ENCODE measurements at places on chromosomes 11 and 22.

DNA sequence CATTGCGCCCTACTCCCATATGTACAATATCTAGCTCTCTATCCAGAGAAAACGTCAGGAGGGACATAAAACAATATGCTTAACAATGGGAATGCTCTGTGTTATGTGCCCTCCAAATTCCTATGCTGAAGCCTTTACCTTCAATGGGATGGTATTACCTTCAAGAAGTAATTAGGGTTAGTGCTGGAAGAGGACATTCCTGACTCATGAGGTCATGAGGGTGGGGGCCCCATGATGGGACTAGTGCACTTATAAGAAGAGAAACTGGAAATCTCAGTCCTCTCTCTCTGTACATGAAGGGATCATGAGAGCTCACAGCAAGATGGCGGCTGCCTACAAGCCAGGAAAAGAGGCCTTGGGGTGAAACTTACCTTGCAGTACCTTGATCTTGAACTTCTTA, 20.3 kb downstream of the MMP20 start:
- DNase-seq = no peak

- no peak for DNase-seq
These were observed 340.5 kb downstream of the TENM4 start for GRCh38 chr11:79100093-79100910.

- DNase-seq = no peak
These were observed 16.2 kb upstream of the TEAD1 start for GRCh38 chr11:12657981-12658380.

- DNase-seq = no peak
These were observed 40.2 kb downstream of the SNX19 start for GRCh38 chr11:130876100-130876499.

- DNase-seq = no peak
These were observed 17.8 kb upstream of the NEAT1 start for GRCh38 chr11:65404638-65405339.

Measured in left renal pelvis (tissue), 4 donors.